ENCODE measurements at places on chromosomes 3 and 15.
A peak's percentile ranks its signal among the peaks of the same experiment; 100 is the strongest.

- H3K36me3 ChIP-seq: no peaks in the 10 kb centered on the region
- no peaks in the 10 kb centered on the region for H3K27me3 ChIP-seq
- H3K4me3 ChIP-seq: no peak overlapping the region
These were observed 8.8 kb downstream of the LRIG1 start for GRCh38 chr3:66492071-66492470.

GRCh38 chr3:178182337-178182779 is 353.9 kb upstream of the KCNMB2 start:
- H3K27me3 ChIP-seq: no peaks in the 10 kb centered on the region
- H3K36me3 ChIP-seq: no peaks in the 10 kb centered on the region
- no peaks in the 10 kb centered on the region for H3K4me1 ChIP-seq
- DNase-seq: no peak
- no peak overlapping the region for H3K27ac ChIP-seq

- no peak overlapping the region for H3K4me3 ChIP-seq
- DNase-seq: no peak
- no peaks in the 10 kb centered on the region for H3K27me3 ChIP-seq
- H3K36me3 ChIP-seq: no peaks in the 10 kb centered on the region
- no peaks in the 10 kb centered on the region for H3K4me1 ChIP-seq
These were observed 93.6 kb upstream of the ARL6 start for GRCh38 chr3:97670952-97671351.

DNA sequence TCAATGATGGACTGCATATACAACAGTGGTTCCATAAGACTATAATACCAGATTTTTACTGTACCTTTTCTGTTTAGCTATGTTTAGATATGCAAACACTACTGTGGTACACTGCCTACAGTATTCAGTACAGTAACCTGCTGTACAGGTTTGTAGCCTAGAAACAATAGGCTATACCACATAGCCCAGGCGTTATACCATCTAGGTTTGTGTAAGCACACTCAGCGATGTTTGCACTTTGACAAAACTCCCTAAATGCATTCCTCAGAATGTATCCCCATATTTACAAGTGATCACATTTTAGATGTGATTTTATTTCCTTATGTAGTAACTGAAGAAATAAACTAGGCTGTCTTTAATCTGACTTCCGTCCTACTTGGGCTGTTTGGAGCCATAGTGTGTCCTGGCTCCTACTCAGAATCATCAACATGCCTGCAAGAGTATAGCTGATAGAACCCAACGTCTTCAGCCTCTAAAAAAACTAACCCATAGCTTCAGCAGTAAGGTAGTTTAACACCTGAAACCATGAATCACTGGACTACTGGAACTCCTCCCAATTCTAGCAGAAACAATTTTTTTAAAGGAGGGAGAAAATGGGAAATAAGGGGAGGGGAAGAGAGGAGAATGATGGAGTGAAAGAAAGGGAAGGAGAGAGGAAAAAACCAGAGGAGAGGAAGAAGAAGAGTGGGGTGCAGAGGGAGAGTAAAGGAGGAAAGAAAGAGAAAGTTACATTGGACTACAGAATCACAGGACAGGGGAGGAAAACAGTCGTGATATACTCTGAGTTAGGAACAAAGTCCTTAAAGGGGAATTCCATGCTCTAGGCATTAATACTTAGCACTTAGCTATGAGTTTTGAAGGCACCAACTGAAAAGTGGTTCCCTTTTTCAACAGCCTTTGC is 67.7 kb upstream of the PLXND1 start:
- H3K4me3 ChIP-seq: no peak overlapping the region
- no peak for DNase-seq
- H3K36me3 ChIP-seq: no peaks in the 10 kb centered on the region
- H3K27ac ChIP-seq: peak overlapping the region; percentile 69

- no peak overlapping the region for H3K4me3 ChIP-seq
- no peaks in the 10 kb centered on the region for H3K36me3 ChIP-seq
These were observed 194.1 kb upstream of the KBTBD8 start for GRCh38 chr3:66803721-66804695.

DNA sequence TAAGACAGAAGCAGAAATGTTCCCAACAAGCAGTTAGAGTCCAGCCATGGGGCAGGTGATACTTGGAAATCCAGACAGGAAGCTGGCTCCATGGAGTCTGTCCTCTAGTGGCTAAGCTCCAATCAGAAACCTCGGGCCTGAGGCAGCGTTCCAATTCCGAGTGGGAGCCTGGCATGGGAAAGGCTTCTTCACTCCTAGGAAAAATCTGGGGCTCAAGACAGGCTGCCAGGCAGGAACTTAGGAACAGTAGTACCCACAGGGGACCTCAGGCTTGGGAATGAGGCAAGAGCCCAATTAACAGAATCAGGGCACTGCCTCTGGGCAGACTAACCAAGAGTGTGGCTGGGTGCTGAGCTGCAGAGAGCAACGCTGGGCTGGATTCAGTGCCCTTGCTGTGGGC is 6.2 kb upstream of the ATP13A4 start:
- H3K4me3 ChIP-seq: no peak overlapping the region
- H3K27ac ChIP-seq: no peak overlapping the region
- DNase-seq: no peak

GRCh38 chr3:38165722-38166387 is 518 bp downstream of the OXSR1 start:
- DNase-seq: peak; percentile 67
- H3K4me3 ChIP-seq: peak overlapping the region; percentile 95
- peak overlapping the region; percentile 98 for H3K27ac ChIP-seq
- H3K36me3 ChIP-seq: no peaks in the 10 kb centered on the region
- H3K27me3 ChIP-seq: no peaks in the 10 kb centered on the region
- H3K4me1 ChIP-seq: no peaks in the 10 kb centered on the region

DNA sequence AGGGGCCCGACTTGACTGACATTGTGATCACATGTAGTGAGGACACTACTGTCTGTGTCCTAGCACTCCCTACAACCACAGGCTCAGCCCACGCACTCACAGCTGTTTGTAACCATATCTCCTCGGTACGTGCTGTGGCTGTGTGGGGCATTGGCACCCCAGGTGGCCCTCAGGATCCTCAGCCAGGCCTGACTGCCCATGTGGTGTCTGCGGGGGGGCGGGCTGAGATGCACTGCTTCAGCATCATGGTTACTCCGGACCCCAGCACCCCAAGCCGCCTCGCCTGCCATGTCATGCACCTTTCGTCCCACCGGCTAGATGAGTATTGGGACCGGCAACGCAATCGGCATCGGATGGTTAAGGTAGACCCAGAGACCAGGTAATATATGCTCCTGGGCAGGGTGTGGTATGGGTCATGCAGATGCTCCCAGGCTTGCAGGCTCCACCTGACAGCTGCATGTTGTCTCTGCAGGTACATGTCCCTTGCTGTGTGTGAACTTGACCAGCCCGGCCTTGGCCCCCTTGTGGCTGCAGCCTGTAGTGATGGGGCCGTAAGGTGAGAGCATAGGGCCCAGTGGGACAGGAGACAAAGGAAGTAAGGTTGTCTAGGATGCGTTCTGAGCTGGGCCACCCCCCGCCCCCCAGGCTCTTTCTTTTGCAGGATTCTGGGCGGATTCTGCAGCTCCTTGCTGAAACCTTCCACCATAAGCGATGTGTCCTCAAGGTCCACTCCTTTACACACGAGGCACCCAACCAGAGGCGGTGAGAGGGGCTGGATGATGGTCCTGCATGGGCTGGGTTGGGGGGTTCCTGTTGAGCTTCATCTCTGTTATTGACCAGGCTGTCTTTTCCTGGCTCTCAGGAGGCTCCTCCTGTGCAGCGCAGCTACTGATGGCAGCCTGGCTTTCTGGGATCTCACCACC is 4.4 kb downstream of the DALRD3 start:
- DNase-seq: peak; percentile 61
- H3K4me3 ChIP-seq: no peak overlapping the region
- H3K27me3 ChIP-seq: no peaks in the 10 kb centered on the region
- no peak overlapping the region for H3K27ac ChIP-seq
- peaks cover 10% of the 10 kb centered on the region for H3K4me1 ChIP-seq
- peaks cover 10% of the 10 kb centered on the region for H3K36me3 ChIP-seq

- H3K4me3 ChIP-seq: no peak overlapping the region
- H3K27ac ChIP-seq: no peak overlapping the region
- DNase-seq: no peak
These were observed 367.9 kb upstream of the GBE1 start for GRCh38 chr3:82129221-82129801.

DNA sequence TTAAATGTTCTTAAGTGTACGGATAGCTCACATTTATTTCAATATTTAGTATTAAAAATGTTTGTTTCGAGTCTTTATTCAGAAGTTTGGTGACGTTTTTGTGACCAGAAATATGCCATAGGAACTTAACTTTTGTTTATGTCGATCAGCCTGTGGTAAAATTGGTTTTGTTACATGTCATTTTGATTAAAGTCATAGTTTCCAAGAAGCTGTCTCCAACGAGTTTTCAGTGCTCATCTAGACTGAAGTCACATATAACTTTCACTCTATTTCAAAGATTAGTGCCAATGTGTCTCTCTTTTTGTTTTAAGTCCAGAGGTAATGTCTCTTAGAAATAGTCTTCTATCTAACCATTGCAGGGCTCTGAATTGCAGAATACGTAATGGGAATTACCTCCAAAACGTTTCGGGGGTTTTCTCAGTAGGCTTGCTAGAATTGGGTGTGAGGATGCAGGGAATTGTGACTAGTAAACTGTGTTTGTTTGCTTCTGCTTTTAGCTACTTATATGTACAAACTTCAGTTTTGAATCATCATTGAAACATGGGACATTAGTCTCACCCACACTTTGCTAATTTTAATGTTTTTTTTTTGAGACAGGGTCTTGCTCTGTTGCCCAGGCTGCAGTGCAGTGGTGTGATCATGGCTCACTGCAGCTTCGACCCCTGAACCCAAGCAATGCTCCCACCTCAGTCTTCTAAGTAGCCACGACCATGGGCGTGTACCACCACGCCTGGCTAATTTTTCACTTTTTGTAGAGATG is 3.0 kb downstream of the BUB1B start:
- H3K27ac ChIP-seq: no peak overlapping the region
- peaks cover 4% of the 10 kb centered on the region for H3K4me1 ChIP-seq
- no peak overlapping the region for H3K4me3 ChIP-seq

GRCh38 chr3:77256584-77257503 is 216.9 kb downstream of the ROBO2 start:
- no peak overlapping the region for H3K27ac ChIP-seq
- H3K4me3 ChIP-seq: no peak overlapping the region
- no peaks in the 10 kb centered on the region for H3K4me1 ChIP-seq
- no peaks in the 10 kb centered on the region for H3K27me3 ChIP-seq

- no peaks in the 10 kb centered on the region for H3K27me3 ChIP-seq
- no peak for DNase-seq
- H3K36me3 ChIP-seq: no peaks in the 10 kb centered on the region
- H3K4me1 ChIP-seq: peaks cover 3% of the 10 kb centered on the region
- H3K27ac ChIP-seq: no peak overlapping the region
These were observed 85.5 kb downstream of the CCNL1 start for GRCh38 chr3:157074490-157074889.
